A673 (cell line): ENCODE measurements at places on chromosomes 2 and 18. TPM values are rescaled to one million over a fixed set of nuclear protein-coding genes. Genes with fewer than 3 reads are reported as not detected.

The PROM2 gene
- 1.4 and 1.6 TPM in 2 replicates for total RNA-seq

The CABYR gene
- 7.9 and 11.5 TPM in 2 replicates for total RNA-seq

The KRCC1 gene
- total RNA-seq: 8.5 and 9.3 TPM in 2 replicates

The DNMT3A gene
- 109 and 123 TPM in 2 replicates for total RNA-seq

The IL1B gene
- total RNA-seq: 1.3 and 2.1 TPM in 2 replicates

The ROCK2 gene
- 46.2 and 49.4 TPM in 2 replicates for total RNA-seq

The PPM1G gene
- 147 and 155 TPM in 2 replicates for total RNA-seq

The TOGARAM2 gene
- 0.31 and 0.75 TPM in 2 replicates for total RNA-seq

The ANKRD30B gene
- not detected in 2 replicates for total RNA-seq

The HNMT gene
- total RNA-seq: 0.35 and 0.82 TPM in 2 replicates

The AKAIN1 gene
- not detected in 2 replicates for total RNA-seq

The GCC2 gene
- total RNA-seq: 25.4 and 27.2 TPM in 2 replicates

The TTLL4 gene
- total RNA-seq: 91.8 and 100 TPM in 2 replicates

The KCNJ3 gene
- total RNA-seq: not detected in 2 replicates

The CPLX4 gene
- total RNA-seq: not detected in 2 replicates

The TGFA gene
- total RNA-seq: 0.13 TPM in 1 of 2 replicates, not detected in the other

The DLX1 gene
- 28.9 and 33.2 TPM in 2 replicates for total RNA-seq

The NT5C1B gene
- not detected in 2 replicates for total RNA-seq

The GPR75 gene
- 4.8 and 5.3 TPM in 2 replicates for total RNA-seq

The OST4 gene
- total RNA-seq: 235 and 237 TPM in 2 replicates

The MYL12A gene
- total RNA-seq: 298 and 357 TPM in 2 replicates

The SPAG16 gene
- total RNA-seq: 13.1 and 21.7 TPM in 2 replicates

The CCNYL1 gene
- total RNA-seq: 8.7 and 12.8 TPM in 2 replicates

The PKDCC gene
- 77.5 and 82.2 TPM in 2 replicates for total RNA-seq
